ENCODE measurements at places on chromosomes 3 and 15.

GRCh38 chr15:90750186-90750585 lies 33.0 kb downstream of the BLM start:
- DNase-seq: peak; percentile 22

DNA sequence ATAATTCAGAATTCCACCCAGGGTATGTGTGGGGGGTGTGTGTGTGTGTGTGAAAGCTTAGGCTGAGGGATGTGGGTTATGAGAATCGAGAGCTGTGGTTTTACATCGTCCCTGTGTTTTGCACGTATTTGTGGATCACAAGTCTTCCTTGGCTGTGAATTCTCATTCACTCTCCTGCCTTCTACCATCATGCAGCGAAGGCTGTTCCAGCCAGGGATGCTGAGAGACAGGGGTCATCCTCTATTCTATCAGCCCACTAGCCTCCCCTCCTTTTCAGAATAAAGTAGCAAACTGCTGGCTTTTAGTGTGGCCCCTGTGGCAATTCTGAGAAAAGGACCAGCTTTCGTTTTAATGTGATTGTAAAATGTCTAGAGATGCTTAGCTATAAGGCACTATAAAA lies 460.6 kb upstream of the NR2F2 start:
- DNase-seq: no peak

- no peak for DNase-seq
Measured at GRCh38 chr3:72473156-72473555, 375.1 kb downstream of the SHQ1 start.

DNA sequence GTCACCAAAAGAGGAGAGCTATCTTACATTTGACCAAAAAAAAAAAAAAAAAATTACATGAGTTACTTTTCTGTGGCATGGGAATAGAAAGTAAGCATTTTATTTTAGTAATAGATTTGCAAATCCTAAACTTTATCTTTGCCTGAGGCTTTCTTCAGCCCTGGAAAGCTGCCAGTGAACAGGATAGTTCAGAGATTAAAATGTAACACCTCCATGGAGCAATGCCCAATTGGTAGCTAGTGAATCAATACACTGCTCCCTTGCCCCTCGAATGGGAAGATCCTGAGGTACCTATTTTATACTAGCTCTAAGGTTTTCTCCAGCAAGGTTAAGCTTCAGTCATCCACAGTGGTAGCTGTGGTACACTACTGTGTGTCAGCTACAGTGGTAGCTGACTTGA lies 867.1 kb downstream of the NAALADL2 start:
- no peak for DNase-seq

DNA sequence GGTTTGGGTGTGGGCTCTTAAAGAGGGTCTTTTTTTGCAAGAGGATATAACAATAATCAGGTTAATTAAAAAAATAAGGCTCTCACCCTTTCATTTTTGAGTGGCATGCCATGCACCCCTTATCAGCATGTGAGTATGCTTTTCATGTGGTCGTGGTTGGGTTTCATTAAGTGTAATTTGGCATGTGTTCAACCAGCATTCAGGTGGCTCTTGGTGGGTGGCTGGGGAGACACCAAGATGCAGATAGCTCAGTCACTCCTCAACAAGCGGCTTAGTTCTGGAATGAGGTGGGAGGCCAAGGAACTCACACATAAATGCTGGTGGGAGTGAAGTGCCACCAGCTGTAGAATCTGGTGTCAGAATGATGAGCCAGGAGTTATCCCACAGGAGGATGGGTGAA lies 66.8 kb downstream of the FLNB start:
- peak; percentile 25 for DNase-seq

DNA sequence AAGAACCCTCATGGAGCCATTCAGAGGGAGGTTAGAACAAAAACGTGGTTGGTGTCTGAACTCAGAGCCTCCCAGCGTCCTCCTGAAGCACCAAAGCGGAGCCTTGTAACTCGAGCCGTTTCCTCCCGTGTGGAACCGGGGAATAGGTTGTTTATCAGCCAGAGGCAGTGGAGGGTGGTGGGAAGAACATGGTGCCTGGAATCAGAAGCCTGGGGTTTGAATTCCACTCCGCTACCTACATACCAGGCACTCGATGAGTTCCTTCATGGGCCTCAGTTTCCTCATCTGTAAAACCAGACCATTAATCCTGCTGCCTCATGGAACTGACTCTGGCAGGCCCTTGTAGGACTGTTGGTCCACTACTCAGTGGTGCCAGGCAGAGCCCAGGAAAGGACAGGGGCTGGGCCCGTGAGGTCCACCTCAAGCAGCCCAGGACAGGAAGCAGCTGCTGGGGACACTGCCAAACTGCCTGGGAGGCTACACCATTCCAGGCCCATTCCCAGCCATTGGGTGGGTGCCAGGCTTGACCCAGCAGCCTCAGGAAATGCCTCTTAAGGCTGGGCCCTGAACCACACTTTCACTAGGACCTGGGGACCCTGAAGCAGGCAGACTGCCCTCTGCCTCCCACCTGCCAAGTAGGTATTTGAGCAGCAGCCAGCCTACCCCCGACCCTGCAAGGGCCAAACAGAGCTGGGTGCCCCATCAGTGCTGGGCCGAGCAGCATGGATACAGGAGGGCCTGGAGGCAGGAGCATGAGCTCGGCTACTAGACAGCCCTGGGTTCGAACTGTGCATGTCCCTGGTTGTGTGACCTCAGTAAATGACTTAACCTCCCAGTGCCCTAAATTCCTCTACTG lies 33.4 kb downstream of the PRKCD start:
- no peak for DNase-seq

DNA sequence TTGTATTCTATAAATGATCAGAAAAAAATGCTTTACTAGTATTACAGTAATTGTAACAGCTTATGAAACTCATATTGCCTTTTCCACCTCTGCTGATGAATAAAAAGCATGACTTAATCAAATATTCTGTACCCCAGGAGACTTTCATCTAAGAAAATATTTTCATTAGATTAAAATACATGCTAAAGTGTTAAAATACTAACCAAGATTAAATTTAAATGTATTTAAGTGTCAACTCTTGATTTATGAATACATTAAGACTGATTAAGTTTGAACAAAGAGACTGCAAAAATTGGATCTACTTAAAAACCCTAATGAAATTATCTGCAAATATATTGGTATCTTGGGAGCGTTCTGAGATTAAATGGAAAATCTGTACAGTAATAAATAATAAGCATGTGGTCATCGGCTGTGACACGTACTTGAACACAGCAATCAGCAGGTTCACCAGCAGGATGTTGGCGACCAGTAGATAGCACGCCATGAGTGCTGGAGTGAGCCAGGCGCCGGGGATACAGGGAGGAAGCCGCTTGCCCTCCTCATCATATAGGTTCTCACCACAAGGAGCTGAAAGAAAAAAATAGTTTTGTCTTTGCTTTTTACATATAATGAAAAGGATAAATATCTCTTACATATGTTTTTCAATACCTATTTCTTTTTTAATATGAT lies 36.6 kb upstream of the MTMR10 start:
- DNase-seq: no peak

DNA sequence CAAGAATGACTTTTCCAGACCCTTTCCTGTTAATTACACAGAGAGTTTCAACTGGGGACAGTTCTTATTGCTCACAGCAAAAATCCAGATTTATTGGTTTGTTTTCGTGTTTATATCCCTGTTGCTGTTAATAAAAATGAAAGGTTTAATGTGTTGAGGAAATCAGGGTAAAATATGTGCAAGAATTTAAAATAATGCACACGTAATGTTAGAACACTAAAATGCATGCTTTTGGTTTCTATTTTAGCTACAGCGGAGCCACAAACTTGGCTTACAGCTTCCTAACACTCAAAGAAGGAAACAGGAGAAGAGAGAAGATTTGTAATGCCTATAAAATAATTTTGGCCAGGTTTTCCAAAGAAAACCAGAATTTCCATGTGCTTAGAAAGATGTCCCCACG lies 62.7 kb downstream of the CASR start:
- DNase-seq: no peak

DNA sequence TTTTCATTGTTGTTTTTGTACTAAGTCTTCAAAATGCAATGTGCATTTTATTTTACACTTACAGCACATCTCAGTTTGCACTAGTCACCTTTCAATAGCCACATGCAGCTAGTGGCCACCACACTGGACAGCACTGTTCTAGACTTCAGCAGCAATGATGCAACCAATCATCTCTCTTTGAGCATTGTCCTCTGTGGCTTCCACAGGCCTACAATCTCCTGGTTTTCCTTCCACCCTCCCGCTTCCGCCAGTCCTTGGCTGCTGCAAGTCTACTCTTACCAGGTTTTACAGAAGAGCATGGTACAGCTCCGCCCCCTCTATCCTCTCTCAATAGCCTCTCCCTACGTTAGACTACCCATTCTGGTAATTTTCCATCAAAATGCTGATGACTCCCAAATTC lies 25.1 kb upstream of the FSIP1 start:
- DNase-seq: no peak

DNA sequence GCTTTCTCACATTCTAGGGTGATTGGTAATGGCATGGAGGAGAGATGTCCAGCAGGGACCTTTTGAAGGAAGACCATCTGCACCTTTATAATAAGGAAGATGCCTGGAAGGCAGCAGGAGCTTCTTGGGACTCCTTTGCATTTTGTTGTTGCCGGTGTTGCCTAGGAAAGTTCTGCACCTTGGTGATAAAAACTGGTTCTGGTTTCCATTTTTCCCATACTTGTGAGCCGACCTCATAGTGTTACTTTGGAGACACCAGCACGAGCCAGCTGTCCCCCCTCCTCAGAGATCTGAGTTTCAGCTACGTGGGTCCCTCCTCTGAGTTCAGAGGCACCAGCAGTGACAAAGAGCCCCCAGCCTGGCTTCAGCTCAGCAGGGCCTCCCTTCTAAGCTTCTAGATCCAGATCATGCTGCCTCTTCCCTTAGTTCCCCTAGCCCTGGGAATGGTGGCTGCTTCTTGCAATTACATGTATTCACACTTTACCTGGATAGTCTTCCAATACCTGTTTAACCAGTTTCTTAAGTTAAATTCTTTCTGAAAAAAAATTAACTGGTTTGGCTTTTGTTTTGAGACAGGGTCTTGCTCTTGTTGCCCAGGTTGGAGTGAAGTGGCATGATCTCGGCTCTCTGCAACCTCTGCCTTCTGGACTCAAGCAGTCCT lies 18.0 kb upstream of the FSTL1 start:
- no peak for DNase-seq

- no peak for DNase-seq
Measured at GRCh38 chr3:138877226-138877625, 42.5 kb upstream of the PIK3CB start.

GRCh38 chr3:14834121-14834520 lies 15.4 kb downstream of the FGD5 start:
- DNase-seq: no peak

- DNase-seq: no peak
Measured at GRCh38 chr15:67085818-67086636, 20.6 kb downstream of the SMAD3 start.

- DNase-seq: no peak
Measured at GRCh38 chr3:17800232-17800631, 57.8 kb upstream of the TBC1D5 start.

GRCh38 chr3:154954757-154955156 lies 125.4 kb upstream of the MME start:
- DNase-seq: no peak

DNA sequence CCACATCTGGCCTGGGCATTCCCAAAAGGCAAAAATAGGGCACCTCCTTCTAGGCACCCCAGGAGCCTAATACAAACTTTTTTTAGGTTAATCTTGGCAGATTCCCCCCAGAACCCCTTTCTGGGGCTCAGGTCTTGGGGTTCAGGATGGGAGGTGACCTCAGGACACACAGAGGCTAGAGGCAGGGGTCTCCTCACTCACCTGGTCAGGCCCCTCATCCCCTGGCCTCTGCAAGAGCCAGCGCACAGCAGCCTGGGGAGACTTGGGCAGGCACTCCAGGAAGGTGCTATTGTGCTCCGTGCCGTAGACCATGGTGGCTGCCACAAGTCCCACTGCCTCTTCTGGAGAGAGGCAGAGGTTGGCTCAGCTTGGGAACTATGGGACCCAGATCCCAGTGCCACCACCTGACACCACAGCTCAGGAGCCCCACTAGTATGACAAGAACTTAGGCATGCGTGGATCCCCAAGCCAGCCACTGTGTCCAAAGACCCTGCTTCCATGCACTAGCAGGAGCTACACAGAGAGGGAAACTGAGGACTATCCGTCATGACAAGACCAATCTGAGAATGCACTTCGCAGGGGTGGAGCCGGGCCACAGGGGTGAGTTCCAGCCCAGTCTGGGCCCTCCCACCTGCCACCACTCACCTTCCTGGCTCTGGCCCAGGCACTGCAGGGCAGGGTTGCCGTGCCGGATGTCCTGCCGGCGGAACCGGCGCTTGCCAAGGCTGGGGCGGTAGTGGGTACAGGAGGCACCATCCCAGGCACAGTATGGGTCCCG lies 7.4 kb downstream of the SEMA3G start:
- no peak for DNase-seq

DNA sequence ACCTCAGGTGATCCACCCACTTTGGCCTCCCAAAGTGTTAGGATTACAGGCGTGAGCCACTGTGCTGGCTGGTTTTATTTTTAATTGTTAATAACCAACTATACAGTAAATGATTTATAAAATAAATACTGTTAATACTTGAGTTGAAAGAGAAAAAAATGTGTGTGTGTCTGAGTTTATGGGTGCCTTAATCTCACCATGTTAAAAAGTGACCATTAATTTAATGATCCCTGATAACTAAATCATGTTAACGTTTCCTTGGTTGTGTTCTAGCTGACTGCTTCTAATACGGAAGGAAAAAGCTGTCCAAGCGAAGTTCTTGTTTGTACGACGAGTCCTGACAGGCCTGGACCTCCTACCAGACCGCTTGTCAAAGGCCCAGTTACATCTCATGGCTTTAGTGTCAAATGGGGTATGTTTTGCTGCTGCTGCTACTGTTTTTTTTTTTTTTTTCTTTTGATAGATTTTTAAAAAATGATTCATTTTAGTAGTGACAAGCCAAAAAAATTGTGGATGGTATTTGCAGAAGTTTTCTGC lies 113.5 kb downstream of the GHSR start:
- no peak for DNase-seq

GRCh38 chr15:34753236-34753894 lies 1.4 kb downstream of the GJD2 start:
- DNase-seq: no peak

DNA sequence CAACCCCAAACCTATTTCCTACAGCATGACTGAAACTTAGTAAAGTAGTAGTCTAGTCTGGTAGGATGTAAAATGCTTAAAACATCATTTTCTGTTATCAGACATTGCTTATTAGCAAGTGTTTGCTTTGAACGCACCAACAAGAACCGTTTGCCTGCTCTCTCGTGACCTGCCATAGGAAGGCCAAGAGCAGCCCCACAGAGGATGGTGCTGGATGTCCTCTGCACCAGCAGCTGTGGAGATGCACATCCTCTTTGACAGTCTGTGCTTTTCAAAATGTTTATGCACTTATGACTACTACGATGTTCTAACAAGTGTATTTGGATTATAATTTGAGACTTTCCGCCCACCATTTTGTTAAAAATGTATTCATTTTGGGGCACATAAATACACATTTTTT lies 59.6 kb downstream of the PDE8A start:
- DNase-seq: no peak

GRCh38 chr15:88812133-88812532 lies 8.9 kb downstream of the ACAN start:
- no peak for DNase-seq

DNA sequence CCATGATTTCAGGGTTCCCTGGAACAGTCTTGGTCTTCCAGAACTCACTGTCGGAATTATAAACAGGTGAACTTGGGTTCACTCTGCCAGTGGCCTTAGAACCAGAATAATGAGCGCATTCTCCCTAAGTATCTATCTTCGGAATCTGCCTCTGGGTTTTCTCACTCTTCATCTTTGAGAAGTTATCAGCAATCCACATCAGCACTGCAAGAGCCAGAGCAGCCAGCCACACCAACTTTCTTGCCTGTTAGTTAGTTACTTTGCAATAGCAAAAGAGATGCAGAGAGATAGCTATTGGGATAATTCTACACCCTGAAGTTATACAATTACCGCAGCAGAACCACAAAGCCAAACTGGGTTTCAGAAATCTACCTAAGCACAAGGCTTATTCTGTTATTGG lies 25.8 kb downstream of the GLB1 start:
- no peak for DNase-seq
